ENCODE measurements at places on chromosomes 7 and 10.
A peak's percentile ranks its signal among the peaks of the same experiment; 100 is the strongest.

GRCh38 chr10:111916011-111916410 lies 267.6 kb downstream of the GPAM start:
- H3K36me3 ChIP-seq = no peaks in the 10 kb centered on the region
- no peak for DNase-seq
- no peaks in the 10 kb centered on the region for H3K27me3 ChIP-seq
- H3K4me1 ChIP-seq = no peaks in the 10 kb centered on the region
- no peak overlapping the region for H3K27ac ChIP-seq
- no peak overlapping the region for H3K4me3 ChIP-seq

DNA sequence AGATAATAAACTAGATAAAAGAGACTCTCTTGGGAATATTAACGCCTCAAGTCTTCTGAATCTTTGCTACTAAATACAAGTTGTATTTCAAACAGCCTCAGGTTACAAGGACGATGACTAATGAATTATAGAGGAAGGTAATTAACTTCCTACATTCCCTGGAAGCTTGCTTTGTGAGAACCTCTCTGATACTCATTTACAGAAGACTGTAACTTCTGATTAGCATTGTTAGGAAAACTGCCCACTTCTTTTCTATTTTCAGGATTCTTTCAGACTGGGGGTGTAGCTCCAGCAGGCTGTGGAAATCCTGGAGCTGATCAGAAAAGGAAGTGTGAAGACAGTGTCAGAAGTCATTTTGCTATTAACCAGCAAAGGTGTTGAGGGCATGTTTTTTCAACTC lies 316.7 kb upstream of the NPSR1 start:
- DNase-seq = no peak
- H3K36me3 ChIP-seq = no peaks in the 10 kb centered on the region
- no peak overlapping the region for H3K4me3 ChIP-seq
- H3K27me3 ChIP-seq = no peaks in the 10 kb centered on the region
- H3K27ac ChIP-seq = no peak overlapping the region
- no peaks in the 10 kb centered on the region for H3K4me1 ChIP-seq

DNA sequence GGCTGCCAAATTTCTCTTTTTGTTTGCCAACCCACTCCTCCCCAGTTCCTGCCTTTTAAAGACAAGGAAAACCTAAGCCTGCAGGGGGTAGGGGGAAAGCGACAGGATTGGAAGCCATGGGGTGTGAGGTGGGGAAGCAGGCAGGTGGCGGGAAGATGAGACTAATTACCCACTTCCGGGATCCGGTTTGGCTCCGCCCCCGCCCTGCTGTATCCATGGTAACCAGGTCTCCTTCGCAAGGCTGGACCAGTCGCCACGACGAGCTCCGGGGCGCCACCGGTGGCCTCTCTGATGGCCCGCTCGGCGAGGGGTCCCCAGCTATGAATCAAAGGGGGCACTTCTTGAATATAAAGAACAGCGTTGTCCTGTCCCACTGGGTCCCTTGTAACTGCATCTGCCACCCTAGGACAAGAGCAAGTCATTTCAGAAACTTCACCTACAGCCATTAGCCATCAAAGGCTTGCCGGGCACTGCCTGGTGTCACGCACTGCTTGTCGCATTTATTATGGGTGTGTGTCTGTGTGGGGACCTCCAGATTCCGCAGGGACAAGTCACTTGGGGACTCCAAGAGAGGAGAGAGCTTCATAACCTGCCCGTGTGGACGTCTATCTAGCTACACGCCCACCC lies 55.4 kb upstream of the LMTK2 start:
- no peaks in the 10 kb centered on the region for H3K27me3 ChIP-seq
- H3K4me3 ChIP-seq = no peak overlapping the region
- peak; percentile 50 for DNase-seq
- H3K4me1 ChIP-seq = peaks cover 6% of the 10 kb centered on the region

GRCh38 chr10:85212526-85212925 lies 884.1 kb downstream of the CCSER2 start:
- no peaks in the 10 kb centered on the region for H3K4me1 ChIP-seq
- no peaks in the 10 kb centered on the region for H3K27me3 ChIP-seq
- no peak overlapping the region for H3K27ac ChIP-seq
- H3K4me3 ChIP-seq = no peak overlapping the region

- no peaks in the 10 kb centered on the region for H3K4me1 ChIP-seq
- H3K27ac ChIP-seq = no peak overlapping the region
- no peaks in the 10 kb centered on the region for H3K36me3 ChIP-seq
- no peak for DNase-seq
- H3K4me3 ChIP-seq = no peak overlapping the region
- peaks cover 13% of the 10 kb centered on the region for H3K27me3 ChIP-seq
Observed at GRCh38 chr10:33410096-33410859, 75.8 kb upstream of the NRP1 start.

DNA sequence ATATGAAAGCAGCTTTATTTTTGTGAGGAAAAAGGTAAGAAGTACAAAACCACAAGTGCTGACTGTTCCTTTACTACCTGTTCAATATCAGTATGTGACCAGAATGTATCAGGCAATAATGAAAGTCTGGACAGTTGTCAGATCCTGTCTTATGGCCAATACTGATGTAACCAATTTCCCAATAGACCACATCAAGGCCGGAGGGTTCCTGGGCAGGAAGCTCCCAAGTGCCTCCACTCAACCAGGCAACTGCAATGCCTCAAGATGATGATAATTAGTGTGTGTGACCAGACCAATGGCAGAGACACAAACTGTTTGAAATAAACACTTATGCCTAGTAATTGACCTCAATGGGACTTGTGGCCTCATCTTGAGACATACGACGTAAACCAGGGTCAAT lies 149.4 kb upstream of the ASAH2 start:
- no peaks in the 10 kb centered on the region for H3K36me3 ChIP-seq
- peaks cover 4% of the 10 kb centered on the region for H3K4me1 ChIP-seq
- H3K27me3 ChIP-seq = no peaks in the 10 kb centered on the region
- DNase-seq = no peak

- no peak overlapping the region for H3K4me3 ChIP-seq
- H3K36me3 ChIP-seq = peaks cover 20% of the 10 kb centered on the region
- H3K4me1 ChIP-seq = no peaks in the 10 kb centered on the region
- no peak for DNase-seq
Observed at GRCh38 chr7:77940647-77941046, 142.1 kb downstream of the PHTF2 start.

- no peak overlapping the region for H3K4me3 ChIP-seq
- H3K4me1 ChIP-seq = peaks cover 45% of the 10 kb centered on the region
- DNase-seq = no peak
- H3K27ac ChIP-seq = peak overlapping the region; percentile 77
Observed at GRCh38 chr10:88386821-88387773, 196.0 kb downstream of the RNLS start.

DNA sequence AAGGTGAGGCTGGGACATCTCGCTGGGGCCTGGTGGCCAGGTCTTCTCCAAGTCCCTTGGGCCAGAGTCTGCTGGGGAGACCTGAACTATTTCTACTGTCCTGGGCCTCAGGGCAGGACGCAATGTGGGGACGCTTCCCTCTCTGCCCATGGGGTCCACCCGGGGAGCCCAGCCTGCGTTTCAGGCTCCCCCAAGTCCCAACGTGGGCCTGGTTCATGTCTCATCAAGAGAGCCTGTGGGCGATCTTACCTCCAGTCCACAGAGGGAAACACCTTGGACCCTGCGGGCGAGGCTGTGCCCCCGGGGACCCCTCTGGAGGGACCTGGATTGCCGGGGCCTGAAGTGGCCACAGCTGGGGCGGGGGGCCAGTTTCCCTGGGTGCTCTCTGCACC lies 91.7 kb downstream of the DNAJB6 start:
- H3K4me3 ChIP-seq = no peak overlapping the region
- H3K36me3 ChIP-seq = no peaks in the 10 kb centered on the region
- H3K27ac ChIP-seq = no peak overlapping the region

DNA sequence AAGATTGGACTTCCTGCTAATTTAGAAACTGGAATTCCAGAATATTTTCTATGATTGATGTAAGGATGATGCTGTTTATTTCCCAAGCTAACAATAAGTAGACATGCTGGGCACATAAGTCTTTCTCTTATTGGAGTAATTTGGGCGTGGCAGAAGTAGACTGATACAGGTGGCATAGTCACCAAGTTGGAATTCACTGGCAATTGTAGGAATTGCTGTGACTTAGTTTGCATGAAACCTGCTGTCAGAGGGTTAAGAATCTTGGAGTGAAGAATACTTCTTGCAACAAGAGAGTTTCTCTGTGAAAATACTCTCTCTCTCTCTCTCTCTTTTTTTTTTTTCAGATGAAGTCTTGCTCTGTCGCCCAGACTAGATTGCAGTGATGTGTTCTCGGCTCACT lies 569.7 kb downstream of the REEP3 start:
- H3K36me3 ChIP-seq = no peaks in the 10 kb centered on the region
- H3K4me1 ChIP-seq = no peaks in the 10 kb centered on the region
- H3K4me3 ChIP-seq = no peak overlapping the region

GRCh38 chr10:108180878-108181277 lies 1016.4 kb upstream of the SORCS1 start:
- no peaks in the 10 kb centered on the region for H3K27me3 ChIP-seq
- no peak for DNase-seq
- H3K27ac ChIP-seq = no peak overlapping the region
- H3K4me3 ChIP-seq = no peak overlapping the region
- H3K4me1 ChIP-seq = no peaks in the 10 kb centered on the region
